ENCODE measurements at places on chromosomes 2 and 18.
A peak's percentile ranks its signal among the peaks of the same experiment; 100 is the strongest.

DNA sequence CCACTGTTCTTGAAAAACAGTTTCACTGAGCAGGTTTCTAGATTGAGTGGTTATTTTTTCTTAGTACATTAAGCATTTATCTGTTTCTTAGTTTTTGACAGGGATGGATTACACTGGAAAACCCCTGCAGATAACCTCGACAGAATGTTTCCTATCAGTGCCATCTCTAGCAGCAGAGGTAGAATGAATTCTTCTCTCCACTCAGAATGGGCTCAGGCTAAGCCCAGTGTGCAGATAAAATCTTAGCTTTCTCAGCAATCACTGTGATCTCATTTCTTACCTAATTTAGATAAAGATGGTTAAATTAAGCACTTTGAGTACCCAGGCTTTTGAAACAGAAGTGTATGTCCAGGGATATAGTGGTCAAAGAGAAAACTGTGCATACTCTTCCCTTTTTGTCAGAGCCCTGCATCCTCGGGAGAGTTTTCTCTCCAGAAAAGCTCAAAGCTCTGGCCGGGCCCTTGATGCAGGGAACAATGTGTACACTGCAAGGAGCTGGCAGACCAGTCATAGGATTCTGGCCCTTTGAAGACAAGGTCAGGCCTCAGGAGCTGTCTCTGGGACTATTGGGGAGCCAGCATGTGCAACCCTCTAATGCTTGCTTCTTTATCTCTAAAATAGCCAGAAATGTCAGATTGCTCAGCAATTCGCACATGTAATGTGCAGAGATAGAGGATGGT lies 10.6 kb upstream of the AKAIN1 start:
- DNase-seq: no peak

- DNase-seq: no peak
Measured at GRCh38 chr2:187169864-187170263, 278.2 kb downstream of the CALCRL start.

DNA sequence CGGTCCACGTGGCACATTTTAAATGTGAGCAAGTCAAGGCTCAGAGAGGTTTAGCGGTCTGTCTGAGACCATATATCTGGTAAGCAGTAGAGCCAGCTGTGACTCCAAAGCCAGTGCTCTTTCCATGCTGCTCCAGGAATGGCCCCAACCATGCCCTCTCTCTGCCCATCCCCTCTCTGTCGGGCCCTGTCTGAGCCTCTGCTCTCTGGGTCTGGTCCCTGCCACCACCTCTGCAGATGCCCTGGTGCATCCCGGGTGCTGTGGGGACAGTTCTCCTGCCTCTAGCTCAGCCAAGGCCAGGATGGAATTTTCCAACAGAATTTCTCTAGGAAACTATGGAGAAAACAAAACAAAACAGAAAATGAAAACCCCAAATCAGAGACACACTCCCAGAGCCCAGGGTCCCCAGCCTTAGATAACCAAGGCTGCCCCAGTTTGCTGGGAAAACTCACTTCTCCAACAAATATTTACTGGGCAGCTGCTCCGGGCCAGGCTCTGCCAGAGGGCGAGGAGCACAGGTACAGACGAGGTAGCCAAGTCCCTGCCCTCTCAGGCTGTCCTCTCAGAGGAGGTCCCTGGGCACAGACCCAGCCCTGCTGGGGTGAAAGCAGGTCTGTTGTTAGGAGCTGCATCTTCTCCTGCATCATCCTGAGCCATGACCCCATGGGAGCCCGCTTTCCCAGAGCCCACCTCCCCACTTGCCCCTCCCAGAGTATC lies 9.2 kb downstream of the ADRA2B start:
- DNase-seq: no peak

DNA sequence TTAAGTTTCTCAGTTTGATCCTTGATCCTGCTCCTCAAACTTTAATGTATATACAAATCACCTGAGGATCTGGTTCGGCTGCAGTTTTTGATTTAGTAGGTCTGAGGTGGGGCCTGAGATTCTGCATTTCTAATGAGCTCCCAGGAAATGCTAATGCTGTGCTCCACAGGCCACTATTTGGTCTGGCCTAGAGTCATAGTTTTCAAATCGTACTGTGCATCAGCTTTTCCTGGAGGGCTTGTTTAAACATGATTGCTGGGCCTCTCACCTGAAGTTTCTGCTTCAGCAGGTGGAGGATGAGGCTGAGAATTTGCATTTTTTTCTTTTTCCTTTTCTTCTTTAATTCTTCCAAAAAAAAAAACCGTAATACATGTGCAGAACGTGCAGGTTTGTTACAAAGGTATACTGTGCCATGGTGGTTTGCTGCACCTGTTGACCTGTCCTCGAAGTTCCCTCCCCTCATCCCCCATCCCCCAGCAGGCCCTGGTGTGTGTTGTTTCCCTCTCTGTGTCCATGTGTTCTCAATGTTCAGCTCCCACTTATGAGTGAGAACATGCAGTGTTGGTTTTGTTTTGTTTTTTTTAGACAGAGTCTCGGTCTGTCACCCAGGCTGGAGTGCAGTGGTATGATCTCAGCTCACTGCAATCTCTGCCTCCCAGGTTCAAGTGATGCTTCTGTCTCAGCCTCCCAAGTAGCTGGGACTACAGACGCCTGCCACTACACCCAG lies 42.2 kb upstream of the CD28 start:
- DNase-seq: no peak

- DNase-seq: no peak
Measured at GRCh38 chr2:232508251-232508650, 11.9 kb upstream of the PRSS56 start.

DNA sequence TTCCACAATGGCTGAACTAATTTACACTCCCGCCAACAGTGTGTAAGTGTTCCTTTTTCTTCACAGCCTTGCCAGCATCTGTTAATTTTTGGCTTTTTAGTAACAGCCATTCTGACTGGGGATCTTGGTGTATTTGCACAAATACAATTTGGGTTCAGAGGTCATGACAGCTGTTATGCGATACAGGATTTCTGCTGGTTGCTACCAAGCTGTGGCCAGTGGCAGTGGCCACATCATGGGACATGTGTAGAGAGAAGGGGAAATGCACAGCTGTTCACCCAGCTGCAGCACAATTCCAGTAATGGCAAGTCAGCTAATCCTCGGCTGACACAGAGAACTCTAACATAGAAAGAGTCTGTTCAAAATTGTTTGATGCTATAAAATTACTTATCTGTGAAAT lies 21.0 kb upstream of the SELENOI start:
- DNase-seq: no peak

DNA sequence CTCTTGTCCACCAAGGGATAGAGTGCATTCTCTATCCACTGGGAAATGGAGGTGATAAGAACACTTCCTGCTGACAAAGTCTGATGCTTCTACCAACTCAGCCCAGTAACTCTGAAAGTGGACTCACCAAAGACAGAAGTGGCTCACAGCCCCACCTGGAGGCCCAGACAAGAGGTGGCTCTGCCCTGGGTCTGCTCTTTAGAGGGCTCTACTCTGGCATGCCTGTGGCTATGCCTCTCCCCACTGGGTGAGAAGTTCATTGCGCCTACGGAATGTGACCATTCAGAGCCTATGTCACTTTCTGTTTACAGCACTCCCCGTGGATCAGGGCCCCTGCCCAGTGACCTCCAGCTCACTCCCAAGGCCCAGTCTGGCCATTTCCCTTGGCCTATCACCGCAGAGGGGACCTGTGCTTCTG lies 13.5 kb upstream of the XDH start:
- peak; percentile 66 for DNase-seq

DNA sequence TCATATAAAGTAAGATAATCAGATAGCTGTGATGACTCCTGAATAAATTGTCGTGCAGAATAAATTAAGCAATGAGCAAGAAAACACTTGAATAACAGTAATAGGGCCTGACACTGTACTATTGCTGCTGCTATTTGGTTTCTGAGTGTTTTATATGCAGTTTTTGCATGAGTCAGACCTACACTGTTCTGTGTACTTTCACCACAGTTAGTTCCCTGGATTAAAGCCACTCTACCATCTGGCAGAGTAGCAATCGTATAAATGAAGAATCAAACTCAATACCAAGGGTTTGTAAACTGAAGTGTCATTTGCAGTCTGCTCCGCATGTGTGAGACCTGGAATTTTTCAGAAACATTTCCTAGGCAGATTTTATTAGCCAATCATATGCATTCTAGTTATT lies 398.6 kb upstream of the CDH7 start:
- no peak for DNase-seq

DNA sequence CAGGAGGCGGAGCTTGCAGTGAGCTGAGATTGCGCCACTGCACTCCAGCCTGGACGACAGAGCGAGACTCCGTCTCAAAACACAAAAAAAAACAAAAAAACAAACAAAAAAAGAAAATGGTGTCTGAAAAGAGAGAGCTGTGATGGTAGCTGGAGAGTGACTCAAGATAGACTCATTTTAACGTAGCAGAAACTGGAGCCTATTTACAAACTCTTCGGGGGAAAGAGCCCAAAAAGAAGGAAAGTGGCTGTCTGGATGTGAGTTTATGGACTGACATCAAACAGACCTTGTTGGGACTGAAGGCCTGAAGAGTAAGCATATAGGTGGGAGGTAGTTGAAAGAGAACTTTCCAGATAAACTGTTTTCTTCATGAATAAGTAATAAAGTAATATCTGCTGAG lies 51.8 kb downstream of the LIMS1 start:
- DNase-seq: peak; percentile 71

GRCh38 chr18:70146174-70146573 lies 59.3 kb downstream of the RTTN start:
- no peak for DNase-seq

DNA sequence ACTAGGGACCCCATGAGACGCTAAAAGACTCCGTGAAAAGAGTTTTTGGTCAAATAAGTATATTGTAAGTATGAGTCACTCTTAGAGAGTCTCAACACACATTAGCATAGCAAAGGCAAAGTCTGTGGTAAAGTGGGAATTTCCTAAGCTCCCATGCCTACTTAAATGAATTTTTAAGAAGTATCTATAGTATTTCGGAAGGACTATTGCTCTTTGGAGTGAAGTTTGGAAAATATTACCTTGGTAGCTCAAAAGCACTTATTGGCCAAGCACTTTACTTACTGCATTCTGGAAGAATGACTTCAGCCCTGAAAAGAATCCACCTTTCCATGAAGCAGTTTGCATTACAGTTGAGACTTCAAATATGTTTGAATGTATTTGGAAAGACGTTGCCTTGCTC lies 57.1 kb downstream of the CAVIN2 start:
- peak; percentile 32 for DNase-seq

GRCh38 chr2:238710787-238711186 lies 137.1 kb upstream of the TWIST2 start:
- no peak for DNase-seq

DNA sequence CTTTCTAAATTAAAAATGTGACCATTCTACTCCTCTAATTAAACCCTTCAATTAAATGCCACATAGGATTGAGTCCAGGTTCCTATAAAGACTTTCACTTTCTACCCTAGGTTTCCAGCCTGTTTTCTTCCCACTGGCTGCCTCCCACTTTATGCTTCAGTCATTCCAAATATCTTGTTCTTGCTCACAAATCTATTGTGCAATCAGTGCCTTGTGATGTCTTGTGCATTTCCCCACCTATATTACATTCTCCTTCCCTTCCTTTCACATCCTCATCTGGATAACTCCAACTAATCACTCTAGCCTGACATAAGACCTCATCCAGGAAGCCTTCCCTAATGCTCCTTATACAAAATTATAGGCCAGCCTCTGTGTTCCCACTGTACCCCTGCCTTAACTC lies 281.7 kb upstream of the LRATD1 start:
- DNase-seq: peak; percentile 8

DNA sequence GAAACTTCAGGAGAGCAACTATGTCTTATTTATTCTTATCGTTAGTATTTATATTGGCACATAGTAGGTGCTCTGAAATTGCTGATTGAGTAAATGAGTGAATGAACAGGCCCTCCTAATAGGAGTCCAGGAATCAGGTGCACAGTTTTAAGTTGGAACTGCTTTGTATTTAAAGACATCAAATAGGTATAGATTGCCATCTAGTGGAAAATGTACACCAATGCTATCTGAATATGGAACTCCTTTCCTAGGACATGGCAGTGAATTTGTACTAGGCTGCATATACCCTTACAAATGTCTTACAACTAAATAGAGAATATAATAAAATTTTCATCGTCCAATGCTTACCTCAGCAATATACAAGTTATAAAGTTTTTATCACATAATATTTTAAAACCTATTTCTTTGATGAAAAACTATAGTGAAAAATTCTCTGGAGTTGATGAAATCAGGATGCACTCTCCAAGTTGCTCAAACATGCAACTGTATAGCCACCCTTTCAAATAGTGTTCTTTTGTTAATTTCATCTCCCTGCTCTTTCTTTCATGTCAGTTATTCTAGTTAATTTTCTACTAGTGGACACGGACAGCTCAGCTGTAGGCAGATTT lies 318.9 kb upstream of the SYT4 start:
- DNase-seq: peak; percentile 43

GRCh38 chr18:51731070-51731469 lies 533.6 kb upstream of the MEX3C start:
- no peak for DNase-seq

GRCh38 chr2:180846756-180847472 lies 133.5 kb upstream of the UBE2E3 start:
- peak; percentile 9 for DNase-seq

GRCh38 chr2:38265461-38265860 lies 111.6 kb downstream of the ATL2 start:
- no peak for DNase-seq

GRCh38 chr2:26911911-26912861 lies 58.3 kb upstream of the MAPRE3 start:
- no peak for DNase-seq

DNA sequence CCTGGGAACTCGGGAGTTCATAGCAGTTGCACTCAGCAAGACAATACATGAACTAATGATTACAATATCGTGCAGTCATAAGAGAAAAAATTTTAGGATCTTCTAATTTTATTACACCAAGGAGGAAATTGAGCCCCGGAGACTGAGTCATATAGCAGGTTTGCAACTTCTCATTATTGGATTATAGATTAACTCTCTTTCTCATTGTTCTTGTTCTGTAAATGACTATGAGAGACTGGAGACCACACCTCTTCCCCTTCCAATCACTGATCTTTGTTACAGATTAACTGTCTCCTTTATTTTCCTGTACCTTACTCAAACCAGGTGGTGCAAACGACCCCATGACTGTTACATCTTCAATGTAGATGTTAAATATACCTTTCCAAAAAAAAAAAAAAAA lies 435.8 kb upstream of the DDX18 start:
- no peak for DNase-seq

DNA sequence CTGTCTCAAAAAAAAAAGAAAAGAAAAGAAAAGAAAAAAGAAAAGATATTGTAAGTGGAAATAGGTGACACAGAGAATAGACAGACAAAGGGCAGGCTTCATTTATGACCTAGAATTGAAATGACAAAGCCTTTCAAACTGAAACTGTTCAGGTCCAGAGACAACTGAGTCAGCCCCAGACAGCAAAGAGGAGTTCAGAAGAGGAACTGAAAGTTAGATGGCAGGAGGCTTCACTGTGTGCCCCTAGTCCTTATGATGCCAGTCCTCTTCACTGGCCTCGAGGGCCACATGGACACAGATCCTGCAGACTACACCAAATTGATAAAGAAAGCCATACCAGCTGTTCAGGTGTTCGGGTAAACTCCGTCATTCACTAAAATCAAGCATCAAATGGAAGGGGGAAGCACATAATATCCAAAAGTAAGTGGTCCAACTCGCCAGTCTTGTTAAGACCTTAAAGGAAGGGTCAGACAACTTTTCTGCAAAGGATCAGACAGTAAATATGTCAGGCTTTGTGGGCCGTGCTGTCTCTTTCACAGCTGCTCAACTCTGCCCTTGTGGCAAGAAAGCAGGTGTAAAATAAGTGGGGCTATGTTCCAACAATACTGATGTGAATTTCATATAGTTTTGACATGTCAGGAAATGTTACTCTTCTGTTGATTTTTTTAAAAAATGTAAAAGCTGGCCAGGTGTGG lies 231.9 kb upstream of the MGAT5 start:
- DNase-seq: no peak

Data from ELR (cell line).